ENCODE measurements at places on chromosomes 11 and 22.

GRCh38 chr11:104124979-104125378 is 39.0 kb downstream of the PDGFD start:
- no peak for DNase-seq

DNA sequence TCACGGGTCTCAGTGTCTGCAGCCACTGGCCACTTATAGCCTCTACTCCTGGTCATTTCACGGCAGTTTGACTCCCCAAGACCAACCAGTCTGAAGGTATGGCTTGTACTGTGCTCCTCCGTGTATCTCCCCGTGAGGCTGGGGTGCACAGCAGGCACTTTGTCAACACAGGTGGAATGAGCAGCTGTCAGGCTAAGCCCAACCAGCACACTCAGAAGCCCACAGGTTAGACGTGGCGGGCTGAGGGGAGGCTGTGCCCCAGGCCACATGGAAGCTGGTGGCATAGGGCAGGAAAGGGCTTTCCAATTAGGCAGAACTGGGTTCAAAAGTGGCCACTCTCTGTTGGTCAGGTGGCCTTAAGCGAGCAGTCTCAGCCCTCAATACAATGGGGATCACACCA is 7.0 kb downstream of the TP53I11 start:
- no peak for DNase-seq

DNA sequence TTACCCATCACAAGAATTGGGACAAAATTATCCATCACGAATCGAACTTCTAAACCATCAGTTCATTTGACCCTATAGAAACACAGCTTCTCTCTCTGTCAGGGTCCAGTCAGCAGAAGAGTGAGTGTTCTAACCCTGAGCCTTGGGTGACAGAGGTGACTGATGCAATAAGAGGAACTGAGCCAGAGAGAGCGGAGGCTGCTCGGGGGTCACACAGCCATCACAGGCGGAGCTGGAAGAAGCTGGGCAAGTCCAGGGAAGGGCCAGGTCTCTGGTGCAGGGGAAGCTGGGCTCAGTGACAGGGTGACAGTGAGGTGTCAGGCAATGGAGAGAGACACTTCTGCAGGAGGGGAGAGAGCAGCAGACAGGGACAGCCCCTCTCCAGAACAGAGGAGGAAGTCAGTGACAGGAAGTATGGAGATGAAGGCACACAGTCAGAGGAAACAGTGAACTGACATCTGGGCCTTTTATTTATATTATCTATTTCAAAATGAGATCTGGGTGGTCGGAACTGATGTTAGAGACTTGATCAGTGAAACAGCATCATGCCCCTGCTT is 184.0 kb upstream of the TBCEL start:
- DNase-seq: no peak

DNA sequence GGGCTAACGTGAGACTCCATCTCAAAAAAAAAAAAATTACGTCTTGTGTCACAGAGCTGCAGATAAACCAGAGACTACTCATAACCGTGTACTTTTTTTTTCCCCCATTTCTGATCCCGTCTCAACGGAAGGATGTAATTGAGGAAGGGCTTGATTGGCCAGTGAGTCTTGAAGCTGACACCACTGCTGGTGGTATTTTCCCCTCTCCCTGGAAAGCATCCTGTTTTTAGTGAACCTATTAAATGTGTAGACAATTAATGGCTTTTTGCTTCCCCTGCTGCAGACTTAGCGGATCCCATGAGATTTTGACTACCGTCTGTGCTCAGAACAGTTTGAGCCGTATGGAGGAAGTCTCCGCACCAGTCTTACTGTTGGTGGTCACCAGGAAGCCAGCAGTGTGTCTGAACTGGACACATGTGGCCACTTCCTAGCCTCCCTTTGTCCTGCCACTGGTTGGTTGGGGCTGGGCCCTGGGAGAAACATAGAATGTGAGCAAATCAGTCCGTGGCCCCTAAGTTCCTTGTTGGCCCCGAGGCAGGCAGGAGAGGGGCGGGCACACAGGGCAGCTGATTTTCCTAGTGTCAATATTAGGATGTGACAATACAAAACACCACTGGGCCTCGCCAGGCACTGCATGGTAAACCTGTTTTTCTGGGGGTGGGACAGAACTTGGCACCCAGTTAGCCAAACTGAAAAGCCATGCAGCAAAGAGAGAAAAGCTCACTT is 3.1 kb downstream of the BIK start:
- no peak for DNase-seq

DNA sequence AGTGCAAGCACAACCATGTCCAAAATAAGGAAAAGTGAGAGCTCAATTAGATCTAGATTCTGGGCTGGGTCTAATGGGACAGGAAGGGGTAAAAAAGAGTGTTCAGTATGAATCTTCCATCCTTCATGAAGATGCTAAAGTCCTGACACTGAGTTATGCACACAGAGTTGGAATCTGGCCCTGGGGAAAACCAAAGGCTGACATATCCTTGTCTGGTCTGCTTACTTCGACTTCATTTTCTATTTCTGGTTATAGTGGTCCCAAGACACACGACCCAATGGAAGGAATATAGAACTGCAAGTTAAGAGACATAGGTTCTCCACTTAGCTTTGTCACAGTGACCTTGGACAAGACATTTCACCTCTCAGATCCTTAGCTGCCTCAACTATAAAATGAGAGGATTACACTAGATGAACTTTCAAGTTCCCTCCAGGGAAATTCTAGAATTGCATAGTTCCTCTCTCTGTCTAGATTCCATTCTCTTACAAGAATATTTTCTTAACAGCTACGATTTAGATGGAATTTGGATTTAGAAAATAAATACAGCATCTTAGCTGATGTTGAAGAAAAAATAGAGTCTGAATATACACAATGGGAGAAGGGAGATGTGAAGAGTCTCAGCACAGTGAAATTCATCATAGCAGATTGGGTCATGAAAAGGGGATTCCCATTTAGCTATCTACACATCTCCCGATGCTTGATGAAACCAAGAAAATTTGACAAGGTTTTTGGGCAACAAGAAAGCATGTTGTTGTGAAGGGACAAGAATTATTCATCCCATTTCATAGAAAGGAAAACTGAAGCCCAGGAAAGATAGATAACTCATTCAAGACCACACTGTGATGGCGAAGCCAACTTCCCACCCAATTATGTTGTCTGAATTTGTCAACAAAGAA is 3.3 kb downstream of the BLID start:
- DNase-seq: no peak

DNA sequence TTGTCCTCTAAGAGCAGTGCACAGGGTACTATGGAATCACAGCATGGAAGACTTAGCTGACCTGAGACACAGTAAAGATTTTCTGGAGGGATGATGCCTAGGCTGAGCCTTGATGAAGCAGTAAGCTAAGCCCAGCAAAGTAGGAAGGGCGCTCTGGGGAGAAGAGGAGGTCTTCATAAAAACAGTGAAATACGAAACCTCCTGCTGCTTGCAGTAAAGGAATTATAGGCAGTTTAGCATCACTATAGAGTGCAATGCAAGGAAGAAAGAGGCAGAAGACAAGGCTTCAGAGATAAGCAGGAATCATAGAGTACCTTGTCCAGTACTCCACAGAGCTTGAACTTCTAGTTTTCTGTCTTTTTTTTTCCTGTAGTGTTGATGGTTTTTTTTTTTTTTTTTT is 555.7 kb upstream of the CADM1 start:
- DNase-seq: no peak

DNA sequence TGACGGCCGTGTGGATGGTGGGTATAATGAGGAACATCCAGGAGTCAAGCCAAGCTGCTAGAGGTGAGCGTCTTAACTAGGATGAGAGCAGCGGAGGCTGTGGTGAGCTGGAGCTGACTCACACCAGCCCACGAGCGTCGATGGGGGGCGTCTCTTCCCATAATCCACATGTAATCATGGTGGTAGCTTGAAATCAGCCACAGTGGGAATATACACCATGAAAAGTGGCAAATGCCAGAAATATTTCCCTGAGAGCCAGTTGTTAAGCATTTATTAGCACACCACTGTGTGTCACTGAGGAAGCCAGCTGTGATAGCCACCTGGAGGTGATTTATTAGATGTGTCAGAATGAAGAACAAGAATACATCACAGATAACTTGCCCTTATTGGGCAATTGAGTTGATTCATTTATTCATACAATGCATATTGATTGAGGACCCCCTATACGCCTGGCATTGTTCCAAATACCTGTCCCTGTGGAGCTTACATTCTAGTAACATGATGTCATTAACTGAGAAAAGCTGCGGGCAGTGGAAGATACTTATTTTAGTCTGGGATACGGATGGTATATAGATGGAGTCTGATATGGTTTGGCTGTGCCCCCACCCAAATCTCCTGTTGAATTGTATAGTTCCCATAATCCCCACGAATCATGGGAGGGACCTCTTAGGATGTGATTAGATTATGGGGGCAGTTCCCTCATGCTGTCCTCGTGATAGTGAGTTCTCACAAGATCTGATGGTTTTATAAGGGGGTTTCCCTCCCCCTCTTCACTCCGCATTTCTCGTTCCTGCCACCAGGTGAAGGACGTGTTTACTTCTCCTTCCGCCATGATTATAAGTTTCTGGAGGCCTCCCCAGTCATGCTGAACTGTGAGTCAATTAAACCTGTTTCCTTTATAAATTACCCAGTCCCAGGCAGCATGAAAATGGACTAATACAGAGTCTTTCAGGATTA is 473.4 kb downstream of the METTL15 start:
- DNase-seq: peak; percentile 61

- peak; percentile 91 for DNase-seq
Observed at GRCh38 chr11:85718991-85719807, 33.2 kb upstream of the CCDC89 start.

Measured in non-pigmented ciliary epithelial cell (primary cell).